ENCODE measurements at places on chromosomes 13 and 19.

- no peak for DNase-seq
Observed at GRCh38 chr19:17522988-17523872, 11.8 kb downstream of the PGLS start.

- no peak for DNase-seq
Observed at GRCh38 chr19:49433240-49433901, 8.0 kb downstream of the SLC17A7 start.

GRCh38 chr13:63094717-63095116 is 1679.1 kb upstream of the PCDH20 start:
- DNase-seq, result no peak

DNA sequence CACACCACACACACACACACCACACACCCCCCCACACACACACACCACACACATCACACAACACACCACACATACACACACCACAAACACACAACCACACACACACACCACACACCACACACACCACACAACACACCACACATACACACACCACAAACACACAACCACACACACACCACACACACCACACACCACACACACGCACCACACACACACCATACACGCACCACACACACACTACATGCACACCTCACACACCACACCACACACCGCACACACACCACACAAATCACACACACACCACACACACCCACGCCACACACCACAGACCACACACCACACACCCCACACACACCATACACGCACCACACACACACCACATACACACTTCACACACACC is 83.5 kb downstream of the ZNF557 start:
- DNase-seq, result no peak

DNA sequence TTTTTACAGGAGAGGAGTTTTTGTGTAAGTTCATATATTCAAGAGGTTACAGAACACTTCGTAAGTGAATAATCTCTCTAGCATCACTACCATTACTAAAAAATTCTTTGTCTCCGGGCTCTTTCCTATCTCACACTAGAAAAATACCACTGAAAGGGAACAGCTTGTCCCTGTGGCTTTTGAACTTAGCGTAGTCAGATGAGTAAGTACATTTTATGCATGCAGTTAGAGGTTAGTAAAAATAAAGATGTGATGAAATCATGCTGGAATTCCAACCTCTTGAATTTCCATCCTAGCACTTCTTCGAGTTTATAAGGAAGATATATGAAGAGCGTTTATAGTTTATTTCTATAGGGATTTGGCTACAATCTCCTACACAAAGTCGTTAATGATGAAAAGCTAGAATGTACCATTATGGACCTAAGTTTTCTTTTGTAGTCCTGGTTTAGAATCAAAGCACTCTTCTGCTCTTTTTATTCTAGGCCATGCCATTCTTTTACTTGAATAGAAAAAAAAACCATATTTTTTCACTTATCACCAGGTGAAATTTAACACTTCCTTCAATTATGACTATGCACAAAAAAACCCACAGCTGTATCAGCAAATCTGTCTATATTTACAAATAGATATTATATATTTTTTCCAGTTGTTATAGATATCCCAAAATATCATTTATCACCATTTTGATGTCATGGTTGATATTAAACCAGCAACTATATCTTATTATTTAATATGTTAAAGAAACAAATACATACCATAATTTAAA is 139.9 kb upstream of the PCDH9 start:
- DNase-seq, result no peak

DNA sequence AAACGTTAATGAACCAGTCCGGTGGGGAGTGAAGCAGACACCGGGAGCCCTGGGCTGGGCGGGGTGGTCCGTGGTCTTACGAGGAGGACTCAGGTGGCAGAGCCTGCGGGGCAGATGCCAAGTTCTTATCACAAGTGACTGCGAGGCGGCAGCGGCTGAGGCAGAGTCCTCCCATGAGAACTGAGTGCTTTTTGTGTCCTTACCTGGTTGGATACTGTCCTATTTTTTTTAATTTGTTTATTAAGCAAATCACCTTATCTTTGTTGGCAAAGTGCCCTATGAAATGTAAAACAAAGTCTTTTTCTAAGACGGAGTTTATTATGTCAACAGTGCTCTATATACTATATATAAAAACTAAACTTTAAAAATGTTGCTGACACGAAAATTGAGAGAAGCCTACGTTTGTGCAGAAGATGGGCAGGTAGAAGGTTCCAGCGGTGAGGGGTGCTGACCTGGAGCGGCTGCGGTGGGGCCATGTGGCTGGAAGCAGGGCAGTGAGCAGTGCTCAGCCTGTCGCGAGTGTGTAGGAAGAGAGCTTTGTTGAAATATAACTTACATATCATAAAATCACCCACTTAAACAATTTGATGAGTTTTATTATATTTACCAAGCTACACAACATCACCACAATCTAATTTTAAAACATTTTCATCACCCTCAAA is 82.2 kb downstream of the ATP11A start:
- no peak for DNase-seq

GRCh38 chr13:29494520-29494919 is 101.0 kb downstream of the SLC7A1 start:
- DNase-seq, result no peak

GRCh38 chr19:6443986-6444385 is 10.4 kb upstream of the SLC25A41 start:
- peak; percentile 31 for DNase-seq

DNA sequence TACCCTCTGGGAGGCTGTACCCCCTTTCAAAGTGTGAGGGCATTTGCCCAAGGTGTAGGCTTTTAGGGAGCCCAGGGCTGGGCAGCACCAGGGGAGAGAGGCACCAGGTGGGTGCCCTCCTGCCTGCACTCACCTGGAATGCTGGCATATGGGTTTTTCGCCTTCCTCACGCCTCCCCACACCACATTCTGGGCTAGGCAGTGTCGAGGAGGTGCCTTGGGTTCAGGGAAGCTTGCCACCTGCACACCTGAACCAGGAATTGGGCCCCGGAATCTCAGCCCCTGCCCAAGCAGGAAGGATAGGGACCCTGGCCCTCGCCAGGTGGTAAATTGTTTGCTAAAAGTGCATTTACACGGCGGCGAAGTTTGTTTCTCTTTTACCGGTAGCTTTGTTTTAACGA is 5.1 kb upstream of the TSHZ3 start:
- DNase-seq, result no peak

GRCh38 chr19:42419309-42419708 is 7.9 kb downstream of the LIPE start:
- no peak for DNase-seq

DNA sequence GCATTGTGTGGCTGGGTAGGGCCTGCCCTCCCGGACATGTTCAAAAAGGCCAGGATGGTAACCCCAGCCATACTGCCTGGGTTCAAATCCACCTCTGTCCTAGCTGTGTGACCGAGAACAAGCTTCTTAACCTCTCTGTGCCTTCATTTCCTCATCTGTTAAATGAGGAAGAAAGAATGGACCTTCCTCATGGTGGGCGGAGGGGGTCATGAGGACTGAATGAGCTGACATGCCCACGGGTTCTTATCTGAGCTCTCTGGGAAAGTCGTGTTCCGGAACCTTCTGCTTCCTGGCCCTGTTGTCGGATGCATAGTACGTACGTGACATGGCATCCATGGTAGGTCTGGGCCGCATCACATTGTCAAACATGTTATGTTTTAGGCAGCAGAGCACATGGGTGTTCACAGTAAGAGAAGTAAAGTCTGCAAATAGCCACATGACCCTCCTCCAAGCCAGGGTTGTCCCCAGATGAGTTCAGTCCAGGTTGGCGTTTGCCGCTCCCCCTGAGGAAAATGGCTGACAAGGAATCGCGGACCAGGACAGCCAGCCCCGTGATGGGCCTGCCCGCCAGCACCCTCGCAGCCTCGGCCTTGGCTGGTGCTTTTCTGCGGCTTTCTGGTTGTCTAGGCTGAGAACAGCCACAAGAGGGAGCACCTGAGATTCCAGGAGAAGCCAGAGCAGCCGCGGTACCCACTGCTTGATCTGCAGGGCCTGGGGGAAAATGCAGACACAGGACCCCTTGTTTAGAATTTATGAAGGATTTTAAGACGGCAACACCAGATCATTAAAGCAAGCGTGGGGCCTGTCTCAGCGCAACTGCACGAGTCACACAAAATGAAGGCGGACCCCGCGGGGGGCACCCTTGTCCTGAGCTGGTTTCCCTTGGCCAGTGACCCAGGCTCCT is 2.4 kb upstream of the NTN5 start:
- peak; percentile 93 for DNase-seq

GRCh38 chr19:1488282-1488601 is 1.9 kb downstream of the PCSK4 start:
- no peak for DNase-seq

DNA sequence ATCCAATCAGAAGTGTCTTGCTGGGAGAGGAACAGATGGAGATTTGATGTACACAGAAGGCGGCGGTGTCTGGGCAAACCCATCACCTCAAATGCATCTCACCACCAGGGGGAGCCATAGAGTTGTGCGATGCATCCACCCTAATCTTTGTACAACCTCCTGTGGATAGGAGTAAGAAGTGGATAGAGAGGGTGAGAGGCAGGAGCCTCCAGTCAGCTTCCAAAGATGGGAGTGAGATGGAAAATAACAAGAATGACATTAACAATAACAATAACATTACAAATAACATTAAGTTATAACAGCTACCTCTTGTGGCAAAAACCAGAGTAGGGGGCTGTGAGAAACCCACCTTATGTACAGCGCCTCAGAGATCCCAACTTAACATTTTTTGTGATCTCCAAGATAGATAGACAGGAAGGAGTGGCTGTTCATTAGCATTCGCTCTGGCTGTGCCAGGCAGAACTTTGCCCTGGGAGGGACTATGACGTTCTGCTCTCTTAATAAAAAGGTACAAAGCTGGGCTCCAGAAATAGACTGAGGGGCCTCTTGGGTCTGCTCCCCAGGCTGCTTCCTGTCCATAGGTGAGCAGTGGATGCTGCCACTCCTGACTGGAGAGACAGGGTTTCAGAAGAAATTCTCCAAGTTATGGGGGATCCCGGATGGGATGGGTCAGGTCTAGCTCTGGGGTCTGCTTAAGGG is 5.2 kb upstream of the CEACAM18 start:
- peak; percentile 81 for DNase-seq

- peak; percentile 9 for DNase-seq
Observed at GRCh38 chr19:18306888-18307260, 16.0 kb downstream of the LSM4 start.

- DNase-seq, result no peak
Observed at GRCh38 chr13:103187721-103188156, 121.5 kb upstream of the SLC10A2 start.

DNA sequence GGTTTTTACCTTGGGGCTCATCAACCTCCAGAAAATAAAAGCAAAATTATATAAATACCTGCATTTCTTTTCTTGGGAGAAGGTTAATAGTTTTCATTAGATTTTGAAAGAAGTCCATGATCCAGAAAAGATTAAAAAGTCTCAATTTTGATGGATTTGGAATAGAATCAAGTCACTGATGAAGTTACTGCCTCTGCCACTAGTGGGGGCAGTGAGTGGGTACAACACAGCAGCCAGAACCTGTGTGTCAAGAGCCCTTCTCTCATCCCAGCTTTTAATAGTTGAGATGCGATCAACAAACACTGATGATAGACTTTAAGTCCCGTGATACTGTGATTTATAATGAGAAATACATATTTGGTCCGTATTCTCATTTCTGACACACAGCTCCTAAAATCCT is 686.7 kb downstream of the DIAPH3 start:
- no peak for DNase-seq

DNA sequence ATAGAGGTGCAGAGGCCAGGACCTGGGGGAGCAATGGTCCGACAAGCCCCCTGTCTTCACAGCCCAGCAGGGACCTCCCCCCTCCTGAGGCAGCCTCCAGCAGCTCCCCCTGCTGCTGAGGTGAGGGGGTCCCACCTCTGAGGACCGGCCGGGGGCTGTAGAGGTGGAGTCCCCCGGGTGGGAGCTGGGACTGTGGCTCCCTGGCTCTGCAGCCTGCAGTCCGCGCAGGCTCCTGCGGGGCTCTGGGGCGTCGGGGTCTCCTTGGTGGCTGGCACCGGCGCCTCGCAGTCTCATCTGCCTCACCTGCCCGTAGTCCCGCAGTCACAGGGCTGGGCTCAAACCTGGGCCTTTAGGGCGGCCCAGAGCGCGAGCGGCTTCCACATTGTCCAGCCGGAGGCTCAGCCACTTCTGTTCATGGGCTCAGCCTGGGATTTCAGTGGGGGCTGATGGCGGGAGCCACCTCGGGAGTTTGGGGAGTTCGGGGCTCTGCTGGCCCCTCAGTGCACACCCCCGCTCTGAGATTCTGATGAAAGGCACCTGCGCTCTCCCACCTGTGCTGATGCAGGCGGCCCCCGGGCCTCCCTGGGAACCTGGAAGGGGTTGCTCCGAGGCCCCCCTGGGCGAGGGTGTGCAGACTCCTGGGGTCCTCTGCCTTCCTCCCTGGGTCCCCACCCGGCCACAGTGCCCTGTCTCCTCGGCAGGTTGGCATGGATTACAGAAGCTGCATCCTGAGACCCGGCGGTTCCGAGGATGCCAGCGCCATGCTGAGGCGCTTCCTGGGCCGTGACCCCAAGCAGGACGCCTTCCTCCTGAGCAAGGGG is 7.0 kb upstream of the ZNF554 start:
- DNase-seq, result peak; percentile 30

DNA sequence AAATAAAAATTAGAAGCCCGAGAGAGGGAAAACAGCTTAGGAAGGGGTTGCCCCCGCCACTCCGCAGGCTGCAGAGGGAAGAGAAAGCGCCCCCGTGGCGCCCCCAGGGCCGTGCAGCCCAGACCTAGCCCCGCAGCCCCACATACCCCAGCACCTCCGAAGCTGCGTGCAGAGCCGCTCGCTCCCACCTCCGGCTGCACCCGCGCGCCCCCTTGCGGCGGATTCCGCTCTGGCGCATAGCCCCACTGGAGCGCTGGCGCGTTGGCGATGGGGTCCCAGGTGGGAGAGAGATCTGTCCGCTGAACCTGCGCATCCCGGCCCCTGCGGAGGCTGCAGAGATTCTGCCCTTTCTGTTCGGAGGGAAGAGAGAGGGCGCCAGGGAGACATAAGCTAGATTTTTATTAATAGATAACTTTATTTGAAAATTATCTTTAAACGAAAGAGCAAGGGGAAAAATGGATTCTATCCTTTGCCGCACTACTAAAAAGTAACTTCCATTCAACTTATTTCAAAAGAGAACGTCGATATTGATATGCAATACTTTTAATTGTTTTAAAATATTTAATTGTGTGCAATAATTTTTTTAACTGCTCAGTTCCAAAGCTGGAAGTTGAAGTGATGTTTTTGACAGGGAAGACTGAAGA is 11.7 kb upstream of the CLN5 start:
- DNase-seq, result peak; percentile 95

- no peak for DNase-seq
Observed at GRCh38 chr13:98240135-98240534, 63.1 kb upstream of the RNF113B start.

DNA sequence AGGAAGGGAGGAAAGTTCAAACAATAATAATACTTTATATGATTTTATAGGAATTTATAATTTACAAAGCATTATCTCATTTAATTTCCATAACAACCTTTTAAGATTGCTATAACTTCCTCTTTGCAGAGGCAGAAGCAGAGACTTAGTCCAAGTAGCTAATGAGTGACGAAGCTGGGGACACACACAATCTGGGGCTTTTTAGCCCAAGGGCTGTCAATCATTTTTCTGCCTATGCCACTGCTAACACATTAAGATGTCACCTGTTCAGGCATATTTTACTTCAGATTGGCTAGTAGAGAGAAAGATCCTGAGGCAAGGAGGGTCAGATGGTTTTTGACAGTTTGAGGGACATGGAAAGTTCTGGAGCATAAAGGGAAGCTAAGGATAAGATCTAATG is 12.6 kb downstream of the SCEL start:
- DNase-seq, result no peak
